CD14-positive monocyte (primary cell): ENCODE measurements at places on chromosomes 7 and 10. TPM values are rescaled to one million over a fixed set of nuclear protein-coding genes. Genes with fewer than 3 reads are reported as not detected.

DNA sequence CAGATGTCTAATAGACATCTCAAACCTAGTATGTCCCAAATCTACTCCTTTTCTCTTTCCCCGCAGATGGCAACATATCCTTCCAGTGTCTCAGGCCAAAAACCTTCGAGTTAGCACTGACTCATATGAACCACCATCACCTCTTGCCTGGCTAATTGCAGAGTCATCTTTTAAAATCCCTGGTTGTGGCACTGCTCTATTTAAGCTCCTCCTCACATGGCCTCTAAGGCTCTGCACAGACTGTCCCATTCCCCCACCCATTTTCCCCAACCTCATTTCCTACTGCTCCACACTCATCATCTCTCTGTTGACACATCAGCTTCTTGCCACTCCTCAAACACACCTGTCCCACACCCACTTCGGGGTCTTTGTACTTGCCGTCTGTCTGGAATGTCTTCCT, 16.8 kb upstream of the HBP1 start:
- DNase-seq, result no peak

DNA sequence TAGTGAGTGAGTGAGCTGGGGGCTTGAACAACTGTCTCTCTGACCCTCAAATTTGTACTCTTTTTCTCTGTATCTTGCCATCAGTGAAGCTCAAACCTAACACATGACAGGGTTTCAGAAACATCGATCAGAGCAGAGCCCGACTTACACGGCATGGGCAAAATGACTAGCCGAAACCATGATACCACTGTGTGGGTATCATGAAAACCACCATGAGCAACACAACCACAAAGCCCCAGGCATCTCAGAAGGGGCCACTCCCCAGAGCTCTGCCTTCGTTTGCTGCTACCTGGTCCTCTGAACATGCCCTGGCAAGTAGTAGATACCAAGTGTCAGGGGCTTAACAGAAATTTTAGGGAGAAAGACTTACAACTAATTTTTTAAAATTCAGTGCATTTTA, 308.5 kb downstream of the WDR11 start:
- DNase-seq, result no peak

DNA sequence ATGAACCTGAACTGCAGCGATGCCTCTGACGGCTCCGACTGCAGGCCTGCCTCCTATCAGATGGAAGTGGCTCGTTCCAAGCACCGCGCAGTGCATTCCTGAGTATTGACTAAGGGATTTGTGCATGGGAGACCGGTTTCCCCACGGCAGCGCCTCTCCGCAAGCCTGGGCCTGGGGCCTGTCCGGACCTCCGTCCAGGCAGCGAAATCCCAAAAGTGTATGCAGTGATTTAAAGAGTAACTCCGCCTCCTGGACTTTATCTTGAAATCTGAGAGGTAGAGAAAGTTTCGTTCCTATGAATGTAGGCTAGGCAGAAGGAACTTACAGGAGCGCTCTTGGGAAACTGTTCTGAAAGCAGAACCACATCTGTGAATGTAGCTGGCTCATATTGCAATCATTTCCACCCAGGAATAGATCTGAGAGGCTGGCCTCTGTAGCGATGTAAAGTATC, 106.2 kb upstream of the CELF2 start:
- DNase-seq, result peak; percentile 4

MORN4 gene
- polyA plus RNA-seq, result not detected

DNA sequence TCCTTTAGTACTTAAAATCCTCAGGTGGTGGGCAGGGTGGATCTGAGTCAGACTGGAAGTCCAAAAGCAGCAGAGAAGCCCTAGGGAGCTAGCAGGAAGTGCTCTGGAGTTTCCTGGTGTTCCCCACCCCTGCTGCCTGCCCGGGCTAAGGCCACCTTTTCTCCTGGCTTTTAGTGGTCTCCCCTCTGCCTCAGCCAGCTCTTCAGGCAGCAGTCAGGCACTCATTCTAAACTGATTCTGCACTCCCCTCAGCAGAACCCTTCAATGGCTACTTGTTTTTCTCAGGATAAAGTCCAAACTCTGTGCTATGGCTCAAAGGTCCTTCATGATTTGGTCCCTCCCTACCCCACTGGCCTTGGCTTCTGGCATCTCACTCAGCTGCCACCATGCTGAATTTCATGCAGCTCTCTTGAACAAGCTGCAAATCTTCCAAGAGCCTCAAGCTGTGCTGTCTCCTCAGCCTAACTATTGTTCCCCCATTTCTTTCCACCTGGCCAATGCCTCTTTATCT, 28.9 kb upstream of the DNMBP start:
- DNase-seq, result no peak

DNA sequence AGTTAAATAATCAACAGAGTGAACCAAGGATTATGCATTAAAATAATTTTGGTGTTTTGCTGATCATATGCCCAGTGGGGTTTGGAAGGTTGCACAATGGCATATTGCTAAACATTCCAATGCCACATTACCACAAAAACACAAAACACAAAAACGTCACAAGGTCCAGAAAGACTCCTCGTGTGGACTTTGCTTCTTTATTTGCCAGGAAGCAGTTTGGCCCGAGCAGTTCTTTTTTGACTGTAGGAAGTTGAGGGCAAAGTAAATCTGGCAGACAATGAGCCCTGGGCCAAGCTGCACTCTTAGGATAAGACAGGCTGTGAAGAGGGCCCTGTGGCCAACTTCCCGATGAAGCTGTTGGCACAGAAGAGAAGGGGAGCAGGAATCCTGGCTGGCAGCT, 39.2 kb upstream of the SLC35B4 start:
- peak; percentile 40 for DNase-seq

SYNPO2L gene
- not detected in 2 replicates for polyA plus RNA-seq

IL6 gene
- 0.81 and 3.5 TPM in 2 replicates for polyA plus RNA-seq

DNA sequence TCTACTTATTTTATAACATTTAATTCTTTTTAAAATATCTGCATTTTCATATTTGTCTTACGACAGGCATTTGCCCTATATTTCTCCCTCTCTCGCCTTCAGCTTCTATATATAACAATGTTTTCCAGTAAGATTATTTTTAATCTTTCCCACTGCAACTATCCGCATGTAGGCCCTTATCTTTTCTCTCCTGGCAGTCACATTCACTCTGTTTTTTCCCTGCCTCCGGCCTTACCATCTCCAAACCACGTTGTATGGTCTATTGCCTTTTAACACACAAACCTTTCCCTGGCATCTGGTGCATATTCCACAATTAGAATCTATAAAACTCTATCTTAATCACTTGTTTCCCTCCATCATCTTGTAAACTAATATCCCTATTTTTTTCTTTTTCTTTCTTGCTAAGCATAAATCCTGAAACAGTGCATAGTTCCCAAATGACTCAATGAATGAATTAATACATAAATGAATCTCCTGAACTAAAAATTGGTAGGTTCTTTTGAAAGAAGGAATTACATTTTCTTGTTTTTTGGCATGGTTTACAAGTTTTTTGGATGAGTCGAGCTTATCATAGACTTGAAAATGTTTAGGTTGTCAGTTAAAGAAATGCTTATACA, 173.2 kb downstream of the SEMA3A start:
- no peak for DNase-seq

GRCh38 chr10:33382921-33383713, 48.6 kb upstream of the NRP1 start:
- DNase-seq, result no peak

DNA sequence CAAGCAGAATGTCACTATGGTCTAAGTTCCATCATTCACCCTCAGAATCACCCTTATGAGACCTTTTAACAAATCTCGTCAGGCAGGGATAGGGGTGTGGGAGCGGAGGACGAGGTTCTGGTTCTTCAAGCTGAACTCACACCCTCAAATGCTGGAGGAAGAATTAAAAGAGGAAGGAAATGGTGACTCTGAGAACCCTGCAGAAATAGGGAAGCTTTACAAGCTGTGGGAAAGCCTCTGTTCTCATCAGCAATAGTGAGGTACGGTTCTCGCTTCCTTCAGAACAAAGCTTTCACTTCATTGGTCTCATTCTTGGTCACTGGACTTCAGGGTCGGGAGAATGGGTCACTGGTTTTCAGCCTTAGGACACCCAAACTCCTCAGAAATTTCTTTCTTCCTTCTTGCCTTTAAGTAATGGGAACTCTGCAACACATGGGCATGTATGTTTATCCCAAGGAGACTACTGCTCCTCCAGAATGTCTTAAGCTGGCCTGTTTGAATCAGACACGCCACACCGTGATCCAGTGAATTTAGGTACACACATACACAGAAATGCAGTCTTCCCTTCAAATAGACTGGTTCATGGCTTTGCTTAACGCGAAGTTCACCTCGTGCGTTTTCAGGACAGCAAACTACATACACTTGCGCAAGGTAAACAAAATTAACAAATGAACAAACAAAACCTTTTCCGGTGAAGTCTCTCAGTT, 226.0 kb downstream of the SFMBT2 start:
- DNase-seq, result peak; percentile 98

- DNase-seq, result peak; percentile 9
Observed at GRCh38 chr10:6669269-6669859, 89.3 kb upstream of the PRKCQ start.

MET gene
- polyA plus RNA-seq, result not detected in 2 replicates

ANKRD61 gene
- polyA plus RNA-seq, result 0.10 TPM in 1 of 2 replicates, not detected in the other
